ENCODE measurements at places on chromosomes 1 and 21. TPM values are rescaled to one million over a fixed set of nuclear protein-coding genes. Genes with fewer than 3 reads are reported as not detected.

Gene KMO
- 0.08 TPM for total RNA-seq

DNA sequence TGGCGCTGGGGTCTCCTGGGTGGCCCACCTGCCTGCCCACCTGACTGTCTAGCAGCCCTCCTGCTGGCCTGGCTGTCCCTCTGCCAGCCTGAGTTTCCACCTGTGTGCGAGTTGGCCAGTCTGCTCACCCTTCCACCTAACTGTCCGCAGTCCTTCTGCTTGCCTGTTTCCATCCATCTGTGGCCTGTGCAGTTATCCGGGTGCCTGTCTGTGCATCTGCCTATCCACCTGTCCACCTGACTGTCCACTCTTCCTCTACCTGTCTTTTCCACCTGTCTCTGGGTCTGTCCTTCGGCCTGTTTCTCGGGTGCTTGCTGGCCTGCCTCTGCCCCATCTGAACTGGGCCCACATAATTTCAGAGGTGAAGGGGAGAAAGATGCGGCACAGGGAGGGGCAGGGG lies 1.9 kb downstream of the KCNQ4 start:
- DNase-seq, result no peak

DNA sequence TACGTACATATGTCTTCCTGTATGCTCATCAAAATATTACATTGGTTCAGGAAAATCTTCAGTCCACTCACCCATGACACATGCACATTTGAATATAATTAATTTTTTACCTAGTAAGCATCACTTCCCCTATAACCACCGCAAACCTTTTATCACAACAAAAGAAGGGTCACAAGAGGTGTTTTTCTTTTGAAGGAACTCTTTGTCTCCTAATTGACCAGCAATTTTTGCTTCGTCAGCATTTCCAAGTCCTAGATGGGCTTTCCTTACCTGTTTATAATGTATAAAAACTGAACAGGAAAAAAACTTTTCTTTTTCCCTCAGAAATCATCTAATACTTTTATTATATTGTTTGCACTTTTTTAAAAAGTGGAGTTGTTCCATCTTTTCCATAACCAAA lies 631.3 kb downstream of the PLA2G4A start:
- no peak for DNase-seq

Gene C8A
- total RNA-seq, result not detected

GRCh38 chr1:154735061-154735803 lies 127.2 kb upstream of the ADAR start:
- no peak for DNase-seq

Gene TFF3
- total RNA-seq, result not detected

Gene ZBTB37
- 4.8 TPM for total RNA-seq
